EH (cell line): ENCODE measurements at places on chromosomes 3 and 15.

DNA sequence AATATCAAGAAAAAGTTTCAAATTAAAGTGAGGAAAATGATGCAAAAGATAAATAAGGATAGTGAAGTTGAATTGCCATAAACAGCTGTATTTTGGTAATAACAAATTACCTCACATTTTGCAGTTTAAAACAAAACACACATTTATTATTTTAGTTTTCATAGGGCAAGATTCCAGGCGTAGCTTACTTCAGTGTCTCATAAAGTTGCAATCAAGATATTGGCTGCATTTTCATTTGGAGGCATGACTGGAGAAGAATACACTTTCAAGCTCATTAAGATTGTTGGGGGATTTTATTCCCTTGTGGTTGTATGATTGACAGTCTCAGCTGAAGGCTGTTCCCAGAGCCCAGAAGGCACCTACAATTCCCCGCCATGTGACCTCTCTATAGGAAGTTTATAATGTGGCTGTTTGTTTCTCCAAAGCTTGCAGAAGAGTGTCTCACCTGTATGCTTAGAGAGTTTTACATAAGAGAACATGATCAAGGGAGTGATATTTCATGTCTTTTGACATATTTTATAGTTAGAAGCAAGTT, 151.4 kb downstream of the OTOL1 start:
- DNase-seq, result no peak

- DNase-seq, result no peak
Measured at GRCh38 chr3:19901918-19902317, 32.1 kb downstream of the EFHB start.

DNA sequence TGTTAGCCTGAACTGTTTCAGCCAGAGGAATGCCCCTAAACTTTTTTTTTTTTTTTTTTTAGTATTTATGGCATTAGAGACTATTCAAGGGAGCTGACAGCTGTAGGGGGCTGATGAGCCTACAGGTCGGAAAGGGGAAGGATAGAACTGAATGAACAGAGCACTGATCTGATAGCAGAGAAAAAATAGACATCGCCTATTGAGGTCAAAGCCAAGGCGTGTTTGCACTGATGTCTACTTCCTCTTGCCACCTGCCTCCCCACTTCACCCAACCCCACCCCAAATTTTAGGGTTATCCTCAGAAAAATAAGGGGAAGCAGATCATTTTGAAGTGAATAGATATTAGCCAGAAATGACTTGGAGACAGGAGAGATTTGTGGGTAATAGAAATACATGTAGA, 3.0 kb upstream of the ZMAT3 start:
- no peak for DNase-seq

- no peak for DNase-seq
Measured at GRCh38 chr3:98326945-98327344, 26.7 kb upstream of the OR5K4 start.

GRCh38 chr15:91099616-91099994, 452 bp upstream of the SV2B start:
- DNase-seq, result peak; percentile 16

DNA sequence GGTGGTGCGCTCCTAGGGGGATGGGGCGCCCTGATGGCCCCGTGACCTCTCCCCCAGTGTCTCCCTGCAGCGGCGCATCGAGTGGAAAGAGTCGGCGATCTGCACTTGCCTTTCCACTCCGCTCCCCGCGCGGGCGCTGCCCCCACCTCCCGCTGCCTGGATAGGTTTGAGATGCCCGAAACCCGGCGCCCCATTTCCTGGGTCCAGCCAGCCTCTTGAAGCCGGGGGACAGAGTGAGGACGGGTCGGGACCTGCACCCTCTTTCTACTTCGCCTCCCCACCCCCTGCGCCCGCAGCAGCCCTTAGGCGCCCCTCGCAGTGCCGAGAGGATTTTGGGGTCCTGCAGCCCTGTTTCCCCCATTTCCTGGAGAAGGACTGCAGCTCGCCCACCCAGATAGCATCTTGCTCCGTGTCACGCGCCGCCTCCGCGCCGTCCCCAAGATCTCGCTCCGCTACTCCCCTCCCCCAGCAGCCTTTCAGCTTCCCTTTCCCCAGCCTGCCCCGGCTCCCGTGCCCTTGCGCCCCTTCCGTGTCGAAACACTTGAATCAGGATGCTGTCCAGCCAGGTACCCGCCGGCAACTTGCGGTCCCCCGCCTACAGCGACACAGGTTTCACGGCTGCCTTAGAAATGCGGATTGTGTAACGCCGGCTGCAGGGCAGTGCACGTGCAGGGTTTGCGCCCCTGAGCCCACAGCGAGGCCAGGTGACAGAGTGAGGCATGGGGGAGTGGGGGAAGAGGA, 519 bp downstream of the ABHD6 start:
- DNase-seq, result no peak

- peak; percentile 58 for DNase-seq
Measured at GRCh38 chr15:83289160-83289559, 4.7 kb upstream of the BNC1 start.

DNA sequence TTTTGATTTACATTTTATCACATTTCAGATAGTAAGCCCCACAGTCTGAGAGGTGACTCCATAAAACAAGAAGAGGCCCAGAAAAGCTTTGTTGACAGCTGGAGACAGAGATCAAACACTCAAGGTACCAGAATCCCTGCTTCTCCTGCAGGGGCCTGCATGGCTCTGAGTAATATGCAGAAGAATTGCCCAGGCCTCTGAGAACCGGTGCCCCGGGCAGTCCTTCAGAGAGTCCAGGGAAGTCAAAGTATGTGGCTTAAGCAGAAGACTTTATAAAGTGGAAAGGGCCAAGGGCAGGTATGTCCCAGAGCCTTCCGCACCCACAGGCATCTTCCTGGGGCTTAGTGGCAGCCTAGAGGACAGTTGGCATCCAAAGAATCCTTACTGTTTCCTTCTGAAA, 12.8 kb downstream of the ATRIP start:
- DNase-seq, result no peak

DNA sequence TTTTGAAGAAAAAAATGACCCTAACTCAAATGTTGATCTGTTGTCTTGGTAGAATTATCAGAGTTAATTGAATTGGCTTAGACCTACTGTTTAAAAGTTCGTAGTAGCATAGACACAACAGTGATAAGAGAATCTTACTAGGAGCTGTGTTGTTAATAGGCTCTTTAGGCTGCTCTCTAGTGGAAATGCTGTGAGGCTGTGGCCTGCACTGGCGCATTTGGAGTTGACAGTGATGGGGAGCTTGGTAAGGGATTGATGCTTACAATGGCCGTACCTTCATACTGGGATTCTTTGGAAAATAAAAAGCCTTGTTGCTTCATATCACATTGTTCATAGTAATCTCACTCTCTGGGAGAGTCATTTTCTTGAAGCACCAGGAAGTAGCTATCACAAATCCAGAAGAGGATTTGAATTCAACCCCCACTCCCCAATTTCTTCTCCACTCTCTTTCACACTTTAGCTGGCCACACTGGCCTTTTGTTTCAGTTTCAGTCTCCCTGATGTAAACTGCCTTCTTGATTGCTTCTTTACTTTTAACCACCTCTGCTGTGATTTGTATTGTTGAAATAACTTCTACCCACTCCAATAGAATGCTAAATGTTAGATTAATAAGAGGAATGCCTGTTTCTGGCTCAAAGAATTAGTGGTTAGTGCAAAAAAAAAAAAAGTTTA, 56.6 kb downstream of the CEP63 start:
- DNase-seq, result no peak

GRCh38 chr3:25749031-25749581, 34.1 kb downstream of the NGLY1 start:
- no peak for DNase-seq

DNA sequence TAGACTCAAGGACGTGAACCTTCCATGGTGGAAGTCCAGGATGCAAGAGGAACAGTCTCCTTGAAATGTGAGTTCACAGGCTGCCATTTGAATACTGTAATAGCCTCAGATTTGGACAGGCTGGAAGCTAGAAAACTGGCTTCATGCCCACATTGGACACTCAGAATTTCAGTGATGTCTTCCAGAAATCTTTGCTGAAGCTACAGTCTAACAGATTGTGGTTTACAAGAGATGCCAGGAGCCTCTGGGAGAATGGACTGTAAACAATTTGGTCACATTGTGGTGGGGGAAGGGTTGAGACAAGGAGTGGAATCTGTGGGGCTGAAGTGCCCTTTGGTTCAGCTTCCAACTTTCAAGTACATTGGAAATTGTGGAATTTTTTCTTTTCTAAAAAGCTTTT, 252.0 kb upstream of the PROK2 start:
- DNase-seq, result peak; percentile 76

DNA sequence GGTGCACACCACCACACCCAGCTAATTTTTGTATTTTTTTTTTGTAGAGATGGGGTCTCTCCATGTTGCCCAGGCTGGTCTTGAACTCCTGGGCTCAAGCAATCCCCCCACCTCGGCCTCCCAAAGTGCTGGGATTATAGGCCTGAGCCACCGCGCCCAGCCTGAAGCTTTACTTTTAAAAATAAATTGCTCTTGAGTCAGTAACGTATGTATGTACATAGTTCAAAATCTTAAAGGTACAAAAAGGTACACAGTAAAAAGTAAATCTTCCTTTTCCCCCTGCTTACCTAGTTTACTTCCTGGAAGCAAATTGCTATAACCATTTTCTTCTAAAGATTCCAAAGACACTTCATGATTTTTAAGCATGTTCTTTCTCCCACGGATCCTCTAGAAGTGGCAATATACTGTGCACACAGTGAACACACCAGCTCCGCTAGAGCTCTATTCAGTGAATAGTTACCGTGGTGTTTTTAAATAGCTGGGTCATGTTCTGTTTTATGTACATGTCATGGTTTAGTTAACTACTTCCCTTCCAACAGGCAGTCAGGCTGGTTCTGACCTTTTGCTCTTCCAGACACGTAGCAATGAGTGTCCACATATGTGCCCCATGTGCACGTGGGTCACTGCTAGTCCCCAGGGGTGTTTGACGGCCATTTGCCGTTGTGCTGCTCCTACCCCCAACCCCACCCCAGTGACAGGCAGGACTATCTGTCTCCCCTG, 82.1 kb downstream of the EEFSEC start:
- no peak for DNase-seq

- peak; percentile 61 for DNase-seq
Measured at GRCh38 chr15:68730471-68730919, 90.2 kb downstream of the ANP32A start.

DNA sequence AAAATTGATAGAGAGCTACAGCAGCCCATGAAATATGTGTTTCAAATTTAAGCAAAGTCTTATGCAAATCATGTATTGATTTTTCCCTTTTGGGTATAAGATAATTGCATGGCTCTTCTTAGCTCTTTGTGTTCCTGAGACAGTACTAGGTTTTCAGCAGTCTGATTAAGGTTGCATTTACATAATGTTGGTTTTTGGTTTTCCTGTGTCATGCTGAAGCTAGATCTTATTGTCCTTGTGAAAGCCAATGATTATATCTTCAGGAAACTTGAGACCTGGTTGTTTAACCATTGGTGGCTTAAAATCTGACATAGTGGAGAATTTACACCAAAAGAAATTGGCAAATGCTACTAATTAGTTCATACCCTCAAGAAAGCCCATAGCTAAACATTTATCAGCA, 392.6 kb downstream of the ZPLD1 start:
- no peak for DNase-seq

- no peak for DNase-seq
Measured at GRCh38 chr3:123373474-123373987, 75.4 kb downstream of the ADCY5 start.

DNA sequence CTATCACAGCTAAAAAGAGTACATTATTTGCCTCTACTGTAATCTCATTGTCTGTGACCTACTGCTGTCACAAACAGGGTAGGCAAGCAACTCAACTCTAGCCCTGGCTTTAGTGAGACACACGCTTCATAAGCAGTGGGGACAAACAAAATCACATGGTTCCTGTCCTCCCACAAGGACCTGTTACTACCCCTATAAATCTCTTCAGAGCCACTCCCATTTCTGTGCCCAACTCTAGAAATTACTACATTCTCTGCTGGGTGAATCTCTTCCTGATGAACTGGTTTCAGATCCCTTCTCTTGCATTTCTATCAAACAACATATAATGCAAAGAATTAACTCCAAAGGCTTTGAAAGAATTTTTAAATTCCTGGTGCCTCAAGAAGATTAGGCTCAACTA, 117.3 kb downstream of the DMXL2 start:
- DNase-seq, result no peak

- DNase-seq, result peak; percentile 76
Measured at GRCh38 chr3:105351821-105352220, 14.9 kb upstream of the ALCAM start.

GRCh38 chr15:68991723-68992122, 22.8 kb upstream of the NOX5 start:
- no peak for DNase-seq

DNA sequence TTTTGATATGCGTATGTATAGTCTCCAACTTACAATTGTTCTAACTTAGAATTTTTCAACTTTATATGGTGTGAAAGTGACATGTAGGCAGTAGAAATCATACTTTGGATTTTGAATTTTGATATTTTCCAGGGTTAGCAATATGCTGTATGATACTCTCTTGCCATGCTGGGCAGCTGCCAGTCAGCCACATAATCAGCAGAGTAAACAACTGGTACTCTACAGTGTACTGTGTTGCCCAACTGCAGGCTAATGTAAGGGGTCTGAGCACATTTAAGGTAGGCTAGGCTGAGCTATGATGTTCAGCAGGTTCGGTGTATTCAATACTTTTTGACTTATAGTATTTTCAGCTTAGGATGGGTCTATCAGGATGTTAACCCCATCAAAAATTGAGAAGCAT, 52.0 kb upstream of the RYK start:
- DNase-seq, result no peak

- DNase-seq, result peak; percentile 1
Measured at GRCh38 chr3:121914081-121914998, 20.1 kb downstream of the SLC15A2 start.

GRCh38 chr3:99929745-99930139, 112.1 kb downstream of the CMSS1 start:
- DNase-seq, result peak; percentile 72

- peak; percentile 26 for DNase-seq
Measured at GRCh38 chr3:114569186-114569585, 275.4 kb downstream of the TIGIT start.

- DNase-seq, result no peak
Measured at GRCh38 chr15:49265911-49266310, 95.9 kb downstream of the GALK2 start.

DNA sequence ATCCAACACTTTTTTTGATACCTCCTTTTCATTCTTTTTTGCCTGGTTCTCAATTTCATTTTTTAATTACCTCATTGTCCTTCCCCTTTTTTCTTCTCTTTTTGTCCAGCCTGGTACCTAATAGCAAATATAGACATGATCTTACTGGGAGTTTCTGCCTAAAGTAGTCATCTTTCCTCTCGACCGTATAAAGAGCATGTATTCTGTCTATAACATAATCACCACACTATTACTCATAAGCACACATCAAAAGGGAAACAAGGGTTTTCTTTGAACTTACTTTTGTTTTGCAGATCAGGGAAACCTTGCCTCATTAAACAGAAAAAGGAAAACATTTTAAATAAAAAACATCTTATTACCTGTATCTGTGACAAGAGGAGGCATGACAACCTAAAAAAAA, 33.0 kb downstream of the FAM98B start:
- DNase-seq, result peak; percentile 37
